Pons (tissue), 1 donor: ENCODE measurements at places on chromosomes 1 and 21.
A peak's percentile ranks its signal among the peaks of the same experiment; 100 is the strongest.

DNA sequence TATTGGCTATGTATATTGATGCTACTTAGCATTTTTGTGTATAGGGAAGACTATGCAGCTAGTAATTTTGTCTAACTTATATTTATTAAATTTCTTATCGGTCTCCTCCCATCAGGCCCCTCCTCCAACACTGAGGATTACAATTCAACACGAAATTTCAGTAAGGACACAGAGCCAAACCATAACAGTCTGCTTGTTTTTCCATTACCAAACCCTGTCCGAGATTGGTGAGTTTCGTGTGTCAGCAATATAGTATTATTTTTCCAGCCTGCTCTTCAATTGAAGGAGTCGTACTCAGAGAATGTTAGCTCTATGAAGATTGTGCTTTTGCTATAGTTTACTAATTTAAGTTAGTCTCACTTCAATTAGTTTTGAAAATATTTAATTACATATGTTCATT, 1495.3 kb downstream of the MRPL39 start:
- no peak for DNase-seq

GRCh38 chr1:213136190-213136917, 85.3 kb downstream of the RPS6KC1 start:
- no peak for DNase-seq

DNA sequence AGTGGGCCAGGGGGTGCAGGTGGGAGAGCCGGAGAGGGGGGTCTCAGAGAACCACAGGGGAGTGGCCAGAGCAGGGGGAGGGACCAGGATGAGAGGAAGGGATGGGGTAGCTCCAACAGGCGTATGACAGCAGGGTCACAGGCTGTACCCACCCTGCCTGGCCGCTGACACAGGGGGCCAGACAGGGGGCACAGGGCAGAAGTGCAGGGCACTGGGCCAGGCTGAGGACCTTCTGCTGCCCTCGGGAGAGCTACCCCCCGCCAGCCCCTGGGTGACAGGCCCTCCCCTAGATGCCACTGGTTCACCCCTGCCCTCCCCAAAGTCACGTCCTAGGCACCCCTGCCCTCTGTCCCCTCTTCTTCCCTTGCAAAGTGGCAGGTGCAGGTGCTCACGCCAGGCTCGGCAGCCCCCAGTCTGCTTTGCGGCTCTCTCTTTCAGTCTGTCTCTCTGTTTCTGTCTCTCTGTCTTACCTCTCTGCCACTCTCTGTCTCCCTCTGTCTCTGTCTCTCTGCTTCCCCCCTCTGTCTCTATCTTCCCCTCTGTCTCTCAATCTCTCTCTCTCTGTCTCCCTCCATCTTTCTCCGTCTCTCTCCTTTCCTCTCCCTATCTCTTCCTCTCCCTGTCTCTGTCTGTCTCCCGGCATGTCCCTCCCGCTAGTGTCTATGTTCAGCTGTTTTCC, 48.5 kb downstream of the WNT9A start:
- no peak for DNase-seq

DNA sequence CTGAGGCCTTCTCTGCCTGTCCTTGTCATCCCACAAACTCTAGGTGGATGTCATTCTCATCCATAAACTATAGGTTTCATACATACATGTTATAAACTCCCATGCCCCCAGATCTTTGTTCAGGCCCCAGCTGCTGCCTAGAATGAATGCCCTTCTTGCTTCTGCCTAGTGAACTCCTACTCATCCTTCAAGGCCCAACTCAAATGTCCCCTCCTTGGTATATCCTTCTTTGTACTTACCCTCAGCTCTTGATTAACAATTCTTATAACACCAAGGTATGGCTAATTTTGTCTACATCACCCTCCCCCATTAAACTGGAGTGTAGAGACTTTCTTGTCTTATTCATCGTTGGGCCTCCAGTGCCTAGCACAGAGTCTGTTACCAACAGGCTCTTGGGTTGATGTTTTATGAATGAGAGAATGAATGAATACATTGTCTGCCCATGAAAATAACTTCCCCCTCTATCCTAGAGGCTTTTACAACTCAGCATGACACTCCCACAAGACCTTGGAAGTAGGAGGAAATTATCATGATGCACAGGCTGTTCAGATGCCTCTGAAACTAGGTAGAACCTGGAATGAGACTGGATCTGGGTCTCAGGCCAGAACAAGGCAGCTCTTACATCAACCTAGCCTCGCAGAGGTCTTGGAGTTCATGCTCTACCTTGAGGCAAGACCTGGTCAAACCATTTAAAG, 26.9 kb downstream of the EPHB2 start:
- no peak for DNase-seq

GRCh38 chr1:221839782-221840395, 98.0 kb upstream of the DUSP10 start:
- no peak for DNase-seq

GRCh38 chr1:22101199-22101598, 41.7 kb downstream of the WNT4 start:
- DNase-seq, result no peak

DNA sequence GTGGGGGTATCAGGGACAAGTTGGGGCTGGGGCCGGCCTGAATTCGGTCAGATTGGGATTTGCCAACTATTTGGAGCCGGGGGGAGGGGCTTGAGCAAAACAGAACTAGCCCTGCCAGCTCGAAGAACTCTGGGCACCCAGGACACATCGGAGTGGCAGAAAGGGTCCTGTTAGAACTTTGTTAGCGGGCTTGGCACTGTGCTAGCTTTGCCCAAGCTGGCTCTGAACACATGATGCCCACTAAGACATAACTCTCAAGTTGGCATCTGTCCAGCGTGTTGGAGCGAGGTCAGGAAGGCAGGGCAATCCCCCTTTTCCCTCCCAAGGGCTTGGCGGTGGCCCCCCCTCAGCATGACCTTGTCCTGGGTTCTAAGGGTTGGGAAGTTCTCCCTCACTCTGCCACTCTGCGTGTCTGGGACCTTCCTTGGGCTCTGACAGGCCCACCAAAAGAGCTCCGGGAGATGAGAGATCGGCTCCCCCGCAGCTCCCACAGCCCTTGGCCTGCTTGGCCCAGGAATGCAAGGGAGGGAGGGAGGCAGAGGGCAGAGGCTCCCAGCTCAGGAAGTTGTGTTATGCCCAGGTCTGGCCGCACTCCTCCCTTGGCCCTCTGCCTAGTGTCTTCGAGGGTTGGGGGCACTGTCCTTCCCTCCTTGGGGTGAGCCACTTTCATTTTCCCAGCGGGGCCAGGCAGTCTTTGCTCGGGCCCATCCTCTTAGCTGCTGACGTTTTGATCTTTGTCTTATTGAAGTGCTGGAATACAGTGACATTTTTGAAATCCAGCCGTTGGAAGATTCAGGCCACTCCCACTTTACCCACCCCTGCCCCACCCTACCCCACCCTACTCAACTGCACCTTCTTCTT, 1.2 kb downstream of the LMNA start:
- peak; percentile 71 for DNase-seq
